ENCODE measurements at places on chromosomes 16 and 17. TPM values are rescaled to one million over a fixed set of nuclear protein-coding genes. Genes with fewer than 3 reads are reported as not detected.

Gene DOC2A
- total RNA-seq = 2.6 TPM

Gene COX10
- 19.3 TPM for total RNA-seq

Gene C16orf46
- 0.85 TPM for total RNA-seq

Gene PNMT
- total RNA-seq = not detected

Gene JPH3
- total RNA-seq = 1.9 TPM

Gene SLC6A2
- total RNA-seq = not detected

Gene BICDL2
- total RNA-seq = not detected

Gene UTS2R
- not detected for total RNA-seq

Gene NPIPA7
- 12.8 TPM for total RNA-seq

Gene GGT6
- total RNA-seq = 0.08 TPM

Gene CHST5
- 0.10 TPM for total RNA-seq

Gene HYDIN
- total RNA-seq = 0.52 TPM

Gene NDRG4
- total RNA-seq = 25.9 TPM

Gene KRTAP9-8
- total RNA-seq = not detected

Gene CLEC10A
- total RNA-seq = not detected

Gene DCAKD
- 24.0 TPM for total RNA-seq

Gene C17orf58
- total RNA-seq = 20.0 TPM

Gene SLC9A5
- 1.8 TPM for total RNA-seq

Gene BAHCC1
- total RNA-seq = 15.9 TPM

Gene PALB2
- total RNA-seq = 13.5 TPM

Gene SMTNL2
- 0.27 TPM for total RNA-seq

Gene HNF1B
- total RNA-seq = 31.4 TPM

Gene ZNF19
- total RNA-seq = 2.0 TPM

Gene HOXB2
- total RNA-seq = 0.55 TPM

Gene ABI3
- total RNA-seq = not detected

Gene METTL2A
- total RNA-seq = 32.9 TPM

Gene ASPA
- total RNA-seq = not detected

Gene ST6GALNAC2
- 0.52 TPM for total RNA-seq

Gene ARL17B
- total RNA-seq = 6.6 TPM

Gene PTX4
- not detected for total RNA-seq

Gene MMP25
- 0.85 TPM for total RNA-seq

Gene EVI2A
- not detected for total RNA-seq
